DMS 273 treated with DMSO at 0.1 percent for 48 hours (cell line): ENCODE measurements at places on chromosomes 3 and 15.

- no peak for DNase-seq
These were observed 1.7 kb downstream of the CLDN11 start for GRCh38 chr3:170420307-170420821.

DNA sequence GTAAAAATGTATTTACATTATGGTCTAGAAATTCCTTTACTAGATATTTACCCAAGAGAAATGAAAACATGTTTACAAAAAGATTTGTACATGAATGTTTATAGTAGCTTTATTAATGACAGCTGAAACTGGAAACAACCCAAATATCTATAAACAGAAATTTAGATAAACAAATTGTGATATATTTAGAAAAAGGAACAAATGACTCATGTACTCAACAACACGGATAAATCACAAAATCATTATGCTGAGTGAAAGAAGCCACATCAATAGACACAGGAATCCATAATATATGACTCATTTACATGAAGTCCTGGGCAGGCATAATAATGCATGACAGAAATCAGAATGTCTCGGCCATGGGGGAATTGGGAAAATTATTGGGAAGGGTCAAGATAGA is 1020.2 kb downstream of the SQOR start:
- DNase-seq, result no peak

DNA sequence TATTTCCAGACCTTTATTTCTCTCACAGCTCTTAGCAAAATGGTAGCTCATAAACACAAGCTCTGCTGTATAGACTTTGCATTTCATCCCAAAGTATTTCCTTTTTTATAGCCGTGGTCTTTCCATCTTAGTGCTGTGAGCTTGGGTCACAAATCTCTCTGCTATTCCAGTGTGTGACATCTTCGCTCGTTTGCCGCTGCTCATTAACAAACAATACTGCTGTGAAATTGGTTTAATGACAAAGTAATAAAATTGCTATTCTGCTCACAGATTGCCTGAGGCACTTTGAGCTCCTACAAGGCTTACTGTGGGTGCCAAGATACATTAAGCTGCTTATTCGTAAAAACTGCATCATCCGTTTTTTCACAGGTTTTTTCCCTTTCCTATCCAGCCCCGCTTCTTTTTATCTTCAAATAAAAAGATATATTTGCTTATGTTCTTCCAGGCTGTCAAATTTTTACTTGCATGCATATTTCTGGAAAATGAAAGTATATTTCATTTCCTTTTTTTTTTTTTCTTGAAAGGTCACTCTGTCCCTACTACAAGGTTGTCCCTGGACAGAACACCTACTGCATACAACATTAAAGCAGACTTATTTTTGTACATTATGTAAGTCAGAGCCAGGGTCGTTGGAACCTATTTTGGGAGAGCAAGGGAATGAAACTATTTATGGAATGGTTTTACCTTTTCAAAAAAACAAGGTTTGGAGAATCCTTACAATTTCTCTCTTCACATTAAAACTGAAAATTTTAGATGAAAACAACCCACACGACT is 174.5 kb downstream of the MEIS2 start:
- DNase-seq, result no peak

DNA sequence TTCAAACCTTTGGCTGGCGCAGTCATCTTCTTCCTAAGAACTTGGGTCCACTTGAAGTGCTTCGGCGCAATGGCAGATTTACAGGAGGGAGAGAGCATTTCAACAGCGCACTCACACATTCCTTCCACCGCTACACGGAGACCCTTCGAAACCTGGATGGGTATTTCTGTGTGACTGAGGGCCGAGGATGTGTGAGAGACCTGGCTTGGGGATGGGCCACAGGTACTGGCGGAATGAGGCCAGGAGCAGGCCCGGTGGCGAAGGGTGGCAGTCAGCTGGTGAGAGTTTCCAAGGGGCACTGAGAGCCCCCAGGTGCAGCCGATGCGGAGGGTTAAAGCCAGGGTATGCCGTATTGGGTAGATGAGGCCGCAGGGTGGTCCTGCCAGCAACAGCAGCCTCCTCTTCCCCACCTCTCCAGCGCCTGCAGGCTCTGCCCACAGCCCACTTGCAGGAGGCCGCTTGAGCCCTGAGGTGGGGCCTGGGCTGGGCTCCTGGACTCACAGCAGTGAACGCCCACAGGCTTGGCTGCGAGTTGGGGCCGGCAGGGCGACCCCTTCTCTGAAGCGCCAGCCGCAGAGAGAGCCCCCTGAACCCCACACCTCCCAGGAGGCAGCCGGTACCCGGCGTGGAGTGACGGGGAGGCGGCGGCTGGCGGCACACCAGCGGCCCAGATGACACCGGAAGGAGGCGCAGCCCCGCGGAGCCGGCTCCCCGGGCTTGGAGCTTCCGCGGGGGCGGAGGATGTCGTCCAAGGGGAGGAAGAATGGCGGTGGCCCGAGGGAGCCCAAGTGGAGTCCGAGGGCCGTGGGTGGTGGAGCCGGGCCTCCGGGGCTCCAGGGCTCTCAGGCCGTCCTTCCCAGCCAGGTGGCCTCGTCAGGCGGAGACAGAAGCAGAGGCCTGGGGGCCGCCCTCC is 166.5 kb downstream of the NSMCE3 start:
- DNase-seq, result no peak

GRCh38 chr3:94373456-94373855 is 310.6 kb downstream of the NSUN3 start:
- DNase-seq, result no peak

DNA sequence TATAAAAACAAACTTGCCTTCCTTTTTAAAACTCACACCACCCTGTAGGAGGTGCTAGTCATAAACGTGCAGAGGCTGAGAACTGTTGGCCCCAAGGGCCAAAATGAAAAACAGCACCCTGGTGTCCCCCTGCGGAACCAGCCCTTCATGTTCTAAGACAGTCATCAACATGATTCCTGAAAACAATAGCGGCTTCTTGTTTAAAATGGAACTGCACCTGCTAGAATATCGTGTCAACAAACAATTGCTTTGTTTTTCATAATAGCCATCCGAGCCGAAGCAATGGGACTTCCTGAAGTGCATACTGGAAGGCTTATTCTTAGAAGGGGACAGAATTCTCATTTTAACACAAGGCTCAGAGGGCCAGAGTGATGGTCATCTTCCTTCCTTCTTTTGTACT is 43.7 kb downstream of the MECOM start:
- no peak for DNase-seq

GRCh38 chr3:38994251-38994650 is 57.5 kb downstream of the SCN11A start:
- DNase-seq, result no peak

DNA sequence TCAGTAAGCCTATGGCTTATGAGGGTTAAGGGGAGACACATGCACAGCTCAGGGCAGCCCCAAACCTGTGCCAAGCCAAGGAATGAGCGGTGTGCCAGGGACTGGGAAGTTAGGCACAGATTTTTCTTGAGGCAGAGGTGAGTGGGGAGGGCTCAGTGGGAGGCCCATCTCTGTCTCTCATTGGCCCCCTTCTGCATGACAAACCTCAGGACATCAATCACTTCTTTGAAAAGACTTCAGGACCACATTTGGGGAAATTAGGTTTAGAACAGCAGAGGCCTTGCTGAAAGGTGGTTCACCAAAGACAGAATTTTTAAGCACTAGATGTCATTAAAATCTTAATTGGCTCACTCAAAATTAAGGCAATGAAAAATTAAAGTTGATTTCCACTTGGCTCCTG is 57.2 kb downstream of the RAB11A start:
- DNase-seq, result no peak
